ENCODE measurements at places on chromosomes 1 and 21. TPM values are rescaled to one million over a fixed set of nuclear protein-coding genes. Genes with fewer than 3 reads are reported as not detected.

GRCh38 chr1:109935451-109935900, 24.8 kb downstream of the CSF1 start:
- no peak for DNase-seq

GRCh38 chr21:30642564-30642963, at the start of gene KRTAP20-3:
Gene KRTAP20-3 (plus strand): TSS chr21:30642864.
- no peak for DNase-seq

- DNase-seq, result no peak
Observed at GRCh38 chr1:164534863-164535610, 23.9 kb upstream of the PBX1 start.

DNA sequence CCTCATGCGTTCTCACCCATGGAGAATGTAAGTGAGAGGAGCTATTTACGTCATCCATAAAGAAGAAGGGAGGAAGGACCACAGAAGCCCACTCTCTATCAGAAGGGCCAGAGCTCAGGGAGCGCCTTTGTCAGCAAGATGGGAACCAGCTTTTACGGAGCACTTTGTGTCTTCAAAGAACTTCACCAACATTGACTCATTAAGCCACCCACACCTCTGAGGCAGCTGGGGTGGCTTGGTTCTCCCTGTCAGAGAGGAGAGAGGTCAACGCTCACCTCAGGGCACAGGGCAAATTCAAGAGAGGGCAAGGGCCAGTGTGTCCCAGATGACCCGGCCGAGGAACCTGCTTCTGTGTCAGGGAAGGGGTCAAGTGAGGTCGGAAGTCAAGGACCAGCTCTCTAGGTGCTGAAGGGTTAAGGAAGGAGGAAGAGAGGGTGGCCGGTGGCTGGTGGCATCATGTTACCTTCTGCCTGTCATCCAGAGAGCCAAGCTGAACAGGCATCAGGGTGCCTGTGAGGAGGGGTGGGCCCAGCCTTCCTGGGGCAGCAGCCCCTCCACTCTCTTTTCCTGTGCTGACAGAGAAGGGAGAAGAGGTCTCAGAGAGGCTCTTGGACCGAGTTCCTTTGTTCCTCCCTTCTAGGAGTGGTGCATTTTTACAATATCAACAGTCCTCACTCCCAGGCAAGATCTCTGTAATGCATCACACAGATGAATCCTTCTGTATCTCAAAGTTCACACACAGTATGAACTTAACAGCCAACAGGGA, 109.0 kb downstream of the ETS2 start:
- peak; percentile 17 for DNase-seq

DNA sequence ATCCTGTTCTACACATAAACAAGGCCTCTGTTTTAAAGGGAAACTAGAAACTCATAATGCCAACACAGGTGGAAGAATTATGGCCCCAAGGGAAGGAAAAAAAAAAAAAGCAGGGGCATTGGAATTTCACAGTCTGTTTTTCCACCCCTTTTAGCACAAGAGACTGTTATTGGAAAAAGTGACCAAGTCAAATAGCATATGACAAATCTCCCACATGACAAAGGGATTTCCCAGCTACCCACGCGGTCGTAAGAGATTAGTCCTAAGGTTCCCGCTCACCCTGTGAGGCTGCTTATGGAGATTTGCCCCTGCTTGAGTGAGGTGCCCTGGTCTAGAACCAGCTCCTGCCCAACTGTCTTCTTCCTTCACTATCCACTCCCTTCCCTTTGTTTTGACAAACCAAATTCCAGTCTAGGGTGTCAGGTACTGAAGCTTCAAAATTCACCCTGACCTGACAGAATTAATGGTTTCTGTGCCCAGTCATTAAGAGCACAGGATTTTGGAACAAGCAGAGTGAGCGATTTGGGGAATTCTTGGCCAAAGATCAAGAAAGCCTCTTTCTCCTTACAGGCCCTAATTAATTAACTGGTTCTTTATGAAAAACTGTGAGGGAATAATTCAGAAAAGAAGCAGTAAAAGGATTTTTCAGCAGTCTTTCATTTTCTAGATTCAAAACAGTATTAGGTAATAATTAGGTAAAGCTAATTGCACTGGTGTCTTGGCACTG, 107.3 kb downstream of the NMNAT2 start:
- no peak for DNase-seq

DNA sequence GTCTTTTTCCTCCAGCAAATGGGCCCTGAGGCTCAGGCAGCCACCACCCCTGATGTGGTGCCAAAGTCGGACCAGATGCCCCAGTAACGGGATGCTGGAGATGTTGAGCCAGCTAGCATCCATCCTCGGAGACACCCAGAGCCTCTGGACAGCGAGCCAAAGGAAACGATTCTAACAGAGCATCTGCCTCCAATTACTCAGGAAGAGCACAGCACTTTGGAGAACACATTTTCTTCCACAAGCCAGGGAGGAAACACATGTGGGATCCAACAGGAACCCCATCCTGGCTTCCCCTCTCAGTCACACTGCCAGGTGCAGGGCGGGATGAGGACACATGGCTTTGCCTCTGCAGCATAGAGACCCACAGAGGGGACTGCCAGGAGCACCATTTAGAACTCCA, 44.9 kb downstream of the C1orf198 start:
- DNase-seq, result no peak

- no peak for DNase-seq
Observed at GRCh38 chr1:178659789-178660208, 65.2 kb upstream of the RALGPS2 start.

DNA sequence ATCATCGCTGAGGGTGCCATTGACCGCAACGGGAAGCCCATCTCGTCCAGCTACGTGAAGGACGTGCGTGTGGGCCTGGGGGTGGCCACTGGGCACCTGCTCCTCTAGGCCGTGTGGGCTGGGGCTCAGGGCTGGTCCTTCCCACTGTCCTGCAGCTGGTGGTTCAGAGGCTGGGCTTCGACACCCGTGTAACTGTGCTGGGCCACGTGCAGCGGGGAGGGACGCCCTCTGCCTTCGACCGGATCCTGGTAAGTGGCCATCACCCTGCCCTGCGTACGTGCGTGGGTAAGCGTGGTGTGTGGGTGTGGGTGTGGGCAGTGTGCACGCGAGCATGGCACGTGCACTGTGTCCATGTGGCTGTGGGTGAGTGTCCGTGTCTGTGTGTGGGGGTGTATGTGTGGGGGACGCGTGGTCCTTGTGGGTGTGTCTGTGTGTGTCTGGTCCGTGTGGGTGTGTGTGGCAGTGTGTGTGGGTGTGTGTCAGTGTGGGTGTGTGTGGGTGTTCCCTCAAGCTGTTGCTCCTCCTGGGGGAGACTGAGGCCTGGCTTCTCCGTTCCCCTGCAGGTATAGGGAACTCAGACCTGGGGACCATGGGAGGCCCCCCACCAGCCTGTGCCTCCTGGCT, 16.5 kb downstream of the PFKL start:
- DNase-seq, result no peak

DNA sequence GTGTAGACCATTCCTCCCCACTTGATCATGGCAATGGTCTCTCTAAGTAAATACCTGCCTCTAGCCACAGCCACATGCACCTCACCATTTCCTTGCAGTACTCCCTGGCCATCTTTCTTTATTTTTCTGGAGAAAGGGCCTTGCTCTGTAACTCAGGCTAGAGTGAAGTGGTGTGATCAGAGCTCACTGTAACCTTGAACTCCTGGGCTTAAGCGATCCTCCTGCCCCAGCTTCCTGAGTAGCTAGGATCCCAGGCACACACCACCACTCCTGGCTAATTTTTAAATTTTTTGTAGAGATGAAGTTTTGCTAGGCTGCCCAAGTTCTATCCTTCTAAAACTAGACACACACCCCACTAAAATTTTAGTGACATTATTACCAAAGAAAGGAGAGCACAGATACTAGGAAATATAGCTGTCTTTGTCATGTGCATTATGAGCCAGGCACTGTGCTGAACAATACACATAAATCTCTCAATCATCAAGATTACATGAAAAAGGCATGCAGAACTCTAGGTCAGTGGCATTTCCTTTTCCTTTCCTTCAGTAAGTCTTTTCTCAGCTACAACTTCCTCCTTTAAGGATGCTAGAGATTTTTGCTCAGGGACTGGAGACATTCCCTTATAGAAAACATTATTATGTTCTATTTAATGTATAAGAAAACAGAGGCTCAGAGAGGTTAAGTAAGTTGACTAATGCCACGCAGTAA, 95.0 kb upstream of the SERBP1 start:
- no peak for DNase-seq

GRCh38 chr1:229597877-229598276, 28.0 kb downstream of the TAF5L start:
- DNase-seq, result no peak

- no peak for DNase-seq
Observed at GRCh38 chr21:45286671-45287437, 841 bp downstream of the POFUT2 start.

GRCh38 chr1:209850342-209850979, 22.7 kb downstream of the UTP25 start:
- DNase-seq, result peak; percentile 44

DNA sequence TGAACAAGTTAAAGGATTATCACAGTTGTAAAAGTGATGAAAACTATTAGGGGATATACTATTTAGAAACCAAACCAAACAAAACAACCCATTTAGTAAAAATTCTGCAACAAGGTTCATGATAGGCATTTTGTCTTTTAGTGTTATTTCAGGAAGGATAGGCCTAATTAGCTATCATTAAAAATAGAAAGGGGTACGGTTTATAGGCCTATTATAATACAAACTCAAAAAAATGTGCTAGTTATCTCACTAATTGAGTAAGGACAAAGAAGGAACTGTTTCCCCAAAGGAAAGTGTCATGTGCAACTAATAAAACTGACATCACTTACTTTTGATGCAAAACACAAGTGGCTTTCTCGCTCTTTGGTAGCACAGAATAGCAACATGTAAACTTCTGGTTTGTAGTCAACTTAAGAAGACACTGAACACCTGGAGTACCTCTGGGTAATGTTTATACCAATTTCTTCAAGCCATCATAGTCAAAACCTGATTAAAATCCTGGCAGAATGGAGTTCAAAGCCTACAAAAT, 28.5 kb downstream of the SLC16A1 start:
- DNase-seq, result no peak

GRCh38 chr1:65704318-65704717, 88.4 kb upstream of the PDE4B start:
- no peak for DNase-seq

DNA sequence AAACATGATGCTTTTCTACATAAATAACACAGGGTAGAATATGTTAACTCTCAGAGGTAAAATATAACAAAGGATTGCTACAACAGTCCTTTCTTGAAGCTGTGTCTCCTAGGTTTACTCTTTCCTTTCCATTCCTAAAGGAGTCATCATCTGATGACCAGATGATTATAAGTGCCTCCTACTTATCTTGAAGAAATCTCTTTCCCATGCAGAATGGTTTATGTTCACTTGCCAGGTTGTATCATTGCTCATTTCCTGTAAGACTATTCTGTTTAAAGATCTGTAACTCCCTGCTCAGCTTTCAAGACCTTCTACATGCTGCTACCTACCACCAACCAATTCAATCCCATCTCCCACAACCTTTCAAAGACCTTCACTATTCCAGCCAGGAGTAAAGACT, 51.5 kb upstream of the PTCH2 start:
- DNase-seq, result no peak

GRCh38 chr21:41213021-41213420, 45.1 kb downstream of the BACE2 start:
- no peak for DNase-seq

Gene OR14K1
- not detected for total RNA-seq

Gene CENPL
- total RNA-seq, result 35.3 TPM

Gene CDC20
- 152 TPM for total RNA-seq

Gene MFAP2
- total RNA-seq, result 123 TPM

Gene HSPG2
- total RNA-seq, result 70.4 TPM

Gene BCAN
- not detected for total RNA-seq

Gene KLHDC7A
- 0.95 TPM for total RNA-seq

Gene BNIPL
- total RNA-seq, result 0.20 TPM

Gene NTRK1
- total RNA-seq, result not detected

Gene SUMO3
- total RNA-seq, result 153 TPM
